ENCODE measurements at places on chromosomes 2 and 18.
A peak's percentile ranks its signal among the peaks of the same experiment; 100 is the strongest.

GRCh38 chr2:173999724-174000123 is 34.6 kb upstream of the SP3 start:
- no peak for DNase-seq

GRCh38 chr2:154132827-154133226 is 261.1 kb downstream of the GALNT13 start:
- no peak for DNase-seq

DNA sequence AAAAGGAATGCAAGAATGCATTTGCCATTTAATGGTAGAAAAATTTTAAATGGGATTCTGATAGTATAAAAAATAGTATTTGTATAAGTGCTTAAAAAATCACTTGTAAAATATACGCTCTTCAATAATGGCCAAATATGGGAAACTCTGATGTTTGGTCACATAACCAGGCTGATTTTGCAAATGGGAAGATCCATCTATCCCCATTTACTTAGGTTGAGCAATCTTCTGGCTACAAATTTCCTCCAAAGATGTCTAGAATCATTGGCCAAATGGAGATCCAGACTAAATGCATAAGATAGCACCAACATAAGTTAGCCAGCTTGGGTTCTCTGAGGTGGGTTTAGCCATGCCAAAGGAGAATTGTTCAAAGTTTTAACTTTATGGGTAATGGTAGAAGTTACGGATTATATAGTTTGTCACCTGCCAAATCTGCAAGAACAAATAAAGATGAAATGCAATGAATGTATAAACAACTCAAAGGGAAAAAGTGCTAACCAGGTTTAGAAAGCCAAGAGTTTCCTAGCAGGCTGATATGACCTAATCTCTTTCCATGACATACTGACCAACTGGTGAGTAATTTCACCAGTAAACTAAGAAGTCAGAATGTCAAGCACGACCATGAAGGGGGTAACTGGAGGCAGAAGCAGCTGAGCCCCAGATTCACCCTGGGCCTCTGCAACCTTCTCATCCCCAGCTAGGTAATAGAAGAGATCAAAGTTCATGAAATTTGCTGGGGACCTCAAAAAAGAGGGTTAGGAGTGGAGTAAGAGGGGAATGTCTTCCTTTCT is 10.0 kb downstream of the RHOB start:
- peak; percentile 71 for DNase-seq

DNA sequence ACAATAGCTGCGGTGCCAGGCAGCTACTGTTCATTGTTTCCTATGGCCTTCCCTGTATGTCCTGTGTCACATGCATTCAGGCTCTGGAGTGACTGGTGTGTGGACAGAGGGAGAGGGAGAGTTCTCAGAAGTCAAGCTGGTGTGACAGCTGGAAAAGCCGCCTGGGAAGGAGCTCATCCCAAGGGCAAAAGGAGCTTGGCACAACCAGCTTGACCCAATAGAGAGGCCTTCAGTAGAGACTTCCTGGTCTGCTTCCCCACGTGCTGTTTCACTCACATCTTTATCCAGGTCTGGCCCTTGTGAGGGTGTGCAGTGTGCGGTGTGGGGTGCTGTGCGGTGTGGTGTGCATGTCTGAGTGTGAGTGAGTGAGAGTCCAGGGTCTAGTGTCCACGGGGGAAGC is 11.1 kb upstream of the NT5DC4 start:
- DNase-seq, result no peak

DNA sequence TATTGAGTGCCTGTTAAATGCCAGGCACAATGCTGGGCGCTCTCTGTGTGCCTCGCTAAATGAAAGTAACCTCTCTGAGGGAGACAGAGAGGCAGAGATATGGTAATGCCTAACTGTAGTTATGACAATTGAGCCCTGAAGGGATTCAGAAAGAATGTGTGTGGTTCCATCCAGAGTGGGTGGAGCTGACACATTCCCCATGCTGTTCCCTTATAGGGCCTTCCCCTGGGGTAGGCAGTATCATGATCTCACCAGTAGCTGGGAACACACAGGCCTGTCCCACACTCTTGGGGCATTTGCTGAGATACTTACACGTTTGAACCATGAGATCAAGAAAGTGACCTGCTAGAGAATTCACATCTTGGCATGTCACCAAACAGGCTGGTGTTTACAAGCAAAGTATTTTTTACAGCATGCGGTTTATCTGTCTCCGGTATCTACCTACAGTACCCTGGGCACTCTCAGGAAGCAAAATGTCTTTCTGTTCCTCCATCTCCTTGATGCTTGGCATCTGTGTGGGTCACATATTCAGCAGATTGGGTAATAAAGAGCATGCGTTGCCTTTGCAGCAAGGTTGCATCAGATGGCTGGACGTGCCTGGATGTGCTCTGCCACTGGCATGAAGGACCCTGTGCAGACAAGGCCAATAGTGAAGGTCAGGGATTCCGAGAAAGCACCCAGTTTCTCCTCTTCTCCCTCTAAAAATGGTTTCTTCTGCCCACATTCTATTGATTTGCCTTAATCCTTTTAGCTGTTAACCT is 9.4 kb downstream of the CTIF start:
- peak; percentile 82 for DNase-seq

DNA sequence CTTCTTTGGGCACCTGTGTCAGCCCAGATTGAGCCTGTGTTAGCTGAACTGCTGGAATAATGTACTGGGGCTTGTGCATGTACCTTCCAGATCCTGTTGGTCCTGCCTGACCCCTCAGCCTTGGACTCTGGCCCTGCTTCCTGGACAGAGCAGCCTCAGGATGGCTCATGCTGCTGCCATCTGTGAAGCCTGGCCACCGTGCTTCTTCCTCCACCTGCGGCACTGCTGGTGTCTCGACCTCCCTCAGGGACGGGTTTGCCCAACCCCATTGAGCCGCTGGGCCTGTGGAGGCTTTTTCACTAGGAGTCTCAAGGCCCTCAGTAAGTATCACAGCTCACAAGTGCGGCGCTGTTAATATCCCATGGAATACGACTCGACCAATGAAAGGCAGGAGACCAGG is 342.7 kb downstream of the TGIF1 start:
- no peak for DNase-seq

DNA sequence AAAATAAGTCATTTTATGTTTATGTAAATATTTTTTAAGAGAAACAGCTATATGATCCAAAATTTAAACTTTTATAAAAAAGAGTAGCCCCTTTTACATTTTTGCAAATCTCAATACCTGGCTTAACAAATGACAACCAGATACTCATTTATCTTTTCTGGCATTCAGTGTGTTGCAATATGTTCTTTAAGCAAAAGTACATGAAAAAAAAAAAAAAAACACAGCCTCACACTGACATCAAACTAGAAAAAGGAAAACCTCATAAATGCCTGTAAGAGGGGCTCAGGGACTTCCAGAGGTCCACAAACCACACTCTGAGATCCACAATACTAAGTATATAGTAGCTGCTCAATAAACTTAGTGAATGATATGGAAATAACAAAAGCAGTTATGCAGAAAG is 21.9 kb downstream of the PPP4R3B start:
- DNase-seq, result peak; percentile 75

DNA sequence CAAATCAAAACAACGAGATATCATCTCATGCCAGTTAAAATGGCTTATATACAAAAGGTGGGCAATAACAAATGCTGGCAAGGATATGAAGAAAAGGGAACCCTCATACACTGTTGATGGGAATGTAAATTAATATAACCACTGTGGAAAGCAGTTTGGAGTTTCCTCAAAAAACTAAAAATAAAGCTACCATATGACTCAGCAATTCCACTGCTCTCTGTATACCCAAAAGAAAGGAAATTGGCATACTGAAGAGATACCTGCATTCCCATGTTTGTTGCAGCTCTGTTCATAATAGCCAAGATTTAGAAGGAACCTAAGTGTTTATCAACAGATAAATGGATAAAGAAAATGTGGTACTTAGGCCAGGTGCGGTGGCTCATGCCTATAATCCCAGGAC is 124.8 kb downstream of the MSTN start:
- no peak for DNase-seq

- peak; percentile 73 for DNase-seq
Measured at GRCh38 chr2:236956031-236956618, 129.6 kb upstream of the COPS8 start.

- DNase-seq, result no peak
Measured at GRCh38 chr2:196587739-196588138, 51.8 kb upstream of the CCDC150 start.

GRCh38 chr18:9913151-9913525 is 678 bp upstream of the VAPA start:
- DNase-seq, result peak; percentile 55

DNA sequence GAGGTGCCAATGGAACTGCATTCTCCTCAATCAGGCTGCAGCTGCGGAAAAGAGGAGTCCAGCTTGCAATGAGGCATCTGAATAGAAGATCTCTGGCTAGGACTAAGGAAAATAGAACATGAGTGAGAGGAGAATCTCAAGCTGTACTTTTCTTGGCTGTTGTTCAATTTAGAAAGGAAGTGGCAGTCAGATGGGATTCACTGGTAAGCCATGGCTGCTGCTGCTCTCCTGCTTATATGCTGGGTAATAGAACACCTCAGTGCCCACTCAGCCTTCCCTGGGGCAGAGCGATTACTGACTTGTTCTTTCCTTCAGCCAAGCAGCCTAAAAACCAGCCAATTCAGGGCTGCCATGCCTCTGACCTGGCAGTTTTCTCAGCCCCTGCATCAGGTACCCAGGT is 17.6 kb upstream of the CHST9 start:
- DNase-seq, result no peak

DNA sequence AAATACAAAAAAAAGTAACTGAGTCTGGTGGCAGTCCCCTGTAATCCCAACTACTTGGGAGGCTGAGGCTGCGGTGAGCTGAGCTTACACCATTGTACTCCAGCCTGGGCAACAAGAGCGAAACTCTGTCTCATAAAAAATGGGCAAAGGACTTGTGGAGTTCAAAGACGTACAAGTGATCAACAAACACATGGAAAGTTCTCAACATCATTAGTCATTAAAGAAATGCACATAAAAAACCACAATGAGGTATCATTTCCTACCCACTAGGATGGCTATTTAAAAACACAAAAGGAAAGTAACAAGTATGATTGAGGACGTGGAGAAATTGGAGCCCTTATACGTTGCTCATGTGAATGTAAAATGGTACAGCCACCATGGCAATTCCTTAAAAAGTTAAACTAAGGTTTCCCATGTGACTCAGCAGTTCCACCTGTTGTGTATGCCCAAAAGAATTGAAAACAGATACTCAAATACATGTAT is 52.3 kb downstream of the RAB10 start:
- peak; percentile 78 for DNase-seq

DNA sequence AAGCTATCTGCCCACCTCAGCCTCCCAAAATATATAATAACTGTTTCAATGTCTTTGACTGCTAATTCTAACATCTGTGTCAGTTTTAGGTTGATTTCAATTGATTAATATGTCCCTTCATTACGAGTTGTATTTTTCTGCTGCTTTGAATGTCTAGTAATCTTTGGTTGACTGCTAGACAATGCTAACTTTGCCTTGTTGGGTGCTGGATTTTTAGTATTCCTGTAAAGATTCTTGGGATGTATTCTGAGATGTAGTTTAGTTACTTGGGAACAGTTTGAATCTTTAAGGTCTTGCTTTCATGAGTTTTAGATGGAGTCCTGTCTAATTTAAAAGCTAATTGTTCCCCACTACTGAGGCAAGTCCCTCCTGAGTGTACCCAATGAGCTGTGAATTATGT is 114.4 kb downstream of the TFCP2L1 start:
- no peak for DNase-seq

- DNase-seq, result peak; percentile 71
Measured at GRCh38 chr2:182324665-182325064, 102.2 kb downstream of the PDE1A start.

DNA sequence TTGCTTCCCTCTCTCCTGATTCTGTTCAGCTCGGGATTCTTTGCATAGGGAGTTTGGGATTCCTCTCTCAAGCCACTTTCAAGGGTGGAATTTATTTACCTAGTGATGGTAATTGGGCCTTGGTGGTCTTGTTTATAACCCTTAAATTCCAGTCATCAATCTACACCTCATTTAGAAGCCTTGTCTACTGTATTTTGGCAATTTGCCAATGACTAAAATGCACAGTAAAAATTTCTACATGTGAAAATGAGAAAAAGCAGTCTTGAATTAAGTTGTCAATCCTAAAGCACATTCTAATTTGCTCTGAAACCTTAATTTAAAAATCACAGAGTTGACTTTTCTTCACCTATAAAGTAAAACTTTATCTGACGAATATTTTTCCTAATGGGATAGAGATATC is 749.2 kb upstream of the CRIM1 start:
- DNase-seq, result no peak

DNA sequence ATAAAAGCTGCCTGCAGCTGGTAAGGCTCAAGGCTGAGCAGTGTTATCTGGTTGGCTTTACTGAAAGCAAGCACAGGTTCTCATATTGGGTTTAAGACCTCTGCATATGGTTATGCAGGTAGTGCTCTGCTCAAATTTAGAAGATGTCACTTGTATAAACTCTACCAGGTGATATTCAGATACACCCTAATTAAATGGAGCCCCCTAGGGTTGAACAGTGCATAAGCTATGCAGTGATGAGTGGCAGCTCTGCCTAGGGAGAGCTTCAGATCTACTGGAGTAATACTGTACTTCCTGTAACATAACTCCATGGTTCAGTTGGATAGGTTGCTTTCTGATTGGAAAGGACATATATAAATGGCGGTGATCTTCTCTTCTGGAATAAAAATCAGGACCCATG is 222.7 kb downstream of the CYRIA start:
- DNase-seq, result no peak
